ENCODE measurements at places on chromosomes 11 and 22. TPM values are rescaled to one million over a fixed set of nuclear protein-coding genes. Genes with fewer than 3 reads are reported as not detected.

GRCh38 chr11:91173701-91174100 is 950.9 kb upstream of the CHORDC1 start:
- no peak for DNase-seq

GRCh38 chr11:128934351-128934750 is 8.3 kb downstream of the TP53AIP1 start:
- no peak for DNase-seq

KRTAP5-9 gene
- total RNA-seq = not detected

SGSM1 gene
- 9.0 TPM for total RNA-seq

- DNase-seq = no peak
Measured at GRCh38 chr11:48150213-48150612, 66.4 kb upstream of the OR4B1 start.

DNA sequence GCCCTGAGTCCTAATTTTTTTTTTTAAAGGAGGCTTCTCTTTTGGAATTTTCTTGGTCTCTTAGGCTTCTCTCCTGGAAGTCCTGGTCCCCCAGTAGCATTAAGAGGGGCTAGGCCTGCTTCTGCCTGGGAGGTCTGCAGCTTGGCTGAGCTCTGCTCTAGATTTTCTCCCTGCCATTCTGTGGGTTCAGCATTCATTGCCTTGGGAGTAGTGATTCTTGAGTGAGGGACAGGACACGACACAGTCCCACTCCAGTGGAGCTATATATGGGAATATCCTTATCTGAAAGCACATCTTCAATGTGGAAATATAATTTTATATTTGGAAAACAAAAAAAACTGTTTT is 3.7 kb downstream of the IGSF22 start:
- no peak for DNase-seq

- peak; percentile 8 for DNase-seq
Measured at GRCh38 chr11:26331911-26332571, at the start of gene ANO3. Gene ANO3, plus strand, starts transcription at chr11:26332130. Its CDS starts 146 bp downstream, at chr11:26332276.

- DNase-seq = peak; percentile 85
Measured at GRCh38 chr22:36191106-36191836, 10.3 kb downstream of the APOL4 start.

DNA sequence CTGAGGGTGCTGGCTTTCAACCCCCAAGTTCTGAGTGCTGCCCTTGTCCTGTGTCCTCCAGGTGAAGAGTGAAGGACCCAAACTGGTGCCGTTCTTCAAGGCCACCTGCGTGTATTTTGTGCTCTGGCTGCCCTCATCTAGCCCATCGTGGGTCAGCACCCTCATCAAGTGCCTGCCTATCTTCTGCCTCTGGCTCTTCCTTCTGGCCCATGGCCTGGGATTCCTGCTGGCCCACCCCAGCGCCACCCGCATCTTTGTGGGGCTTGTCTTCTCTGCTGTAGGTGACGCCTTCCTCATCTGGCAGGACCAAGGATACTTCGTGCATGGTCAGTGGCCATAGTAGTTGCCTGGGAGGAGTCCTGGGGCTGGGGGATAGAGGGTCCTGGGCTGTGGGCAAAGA is 2.3 kb downstream of the TMEM86A start:
- no peak for DNase-seq

DNA sequence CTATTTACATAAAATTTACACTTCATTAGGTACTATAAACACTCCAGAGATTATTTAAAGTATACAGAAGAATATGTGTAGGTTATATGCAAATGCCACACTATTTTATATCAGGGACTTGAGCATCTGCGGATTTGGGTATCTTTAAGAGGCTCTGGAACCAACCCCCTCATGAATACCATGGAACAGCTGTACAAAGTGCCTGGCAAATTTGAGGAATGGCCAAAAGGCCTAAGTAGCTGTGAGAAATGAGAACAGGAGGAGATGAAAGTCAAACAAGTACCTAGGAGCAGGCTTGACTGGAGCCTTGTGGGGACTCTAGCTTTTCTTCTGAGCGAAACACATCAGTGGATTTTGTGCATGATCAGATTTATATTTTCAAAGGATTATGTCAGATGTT is 149.3 kb downstream of the RBFOX2 start:
- DNase-seq = no peak

WEE1 gene
- 59.4 TPM for total RNA-seq

DNA sequence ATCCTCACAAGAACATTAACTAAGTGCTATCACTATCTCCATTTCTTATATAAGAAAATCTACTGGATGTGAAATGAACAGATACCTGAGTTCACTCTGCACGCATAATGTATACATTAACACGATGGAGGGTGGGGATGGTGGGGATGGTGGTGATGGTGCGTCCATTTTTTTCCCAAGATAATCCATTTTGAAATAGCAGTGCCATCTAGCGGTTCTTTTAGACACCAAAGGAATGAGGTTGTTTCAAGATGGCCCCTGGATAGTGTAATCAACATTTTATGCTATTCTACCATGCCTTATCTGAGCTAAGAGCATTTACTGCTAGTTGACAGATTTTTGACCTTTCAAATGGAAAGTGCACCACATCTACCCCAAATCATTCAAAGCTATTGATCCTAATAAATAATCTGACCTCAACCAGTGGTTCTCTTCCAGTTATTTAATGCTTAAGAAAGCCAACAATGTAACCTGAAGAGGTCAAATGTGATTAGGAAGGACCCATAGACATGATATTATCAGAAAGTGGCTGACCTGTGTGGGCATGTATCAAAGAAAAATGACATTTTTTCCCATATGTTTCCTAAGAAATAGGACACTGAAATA is 714.7 kb upstream of the TENM4 start:
- DNase-seq = no peak

- DNase-seq = no peak
Measured at GRCh38 chr11:59175091-59175501, 3.2 kb downstream of the DTX4 start.

UBTFL1 gene
- total RNA-seq = not detected

DNA sequence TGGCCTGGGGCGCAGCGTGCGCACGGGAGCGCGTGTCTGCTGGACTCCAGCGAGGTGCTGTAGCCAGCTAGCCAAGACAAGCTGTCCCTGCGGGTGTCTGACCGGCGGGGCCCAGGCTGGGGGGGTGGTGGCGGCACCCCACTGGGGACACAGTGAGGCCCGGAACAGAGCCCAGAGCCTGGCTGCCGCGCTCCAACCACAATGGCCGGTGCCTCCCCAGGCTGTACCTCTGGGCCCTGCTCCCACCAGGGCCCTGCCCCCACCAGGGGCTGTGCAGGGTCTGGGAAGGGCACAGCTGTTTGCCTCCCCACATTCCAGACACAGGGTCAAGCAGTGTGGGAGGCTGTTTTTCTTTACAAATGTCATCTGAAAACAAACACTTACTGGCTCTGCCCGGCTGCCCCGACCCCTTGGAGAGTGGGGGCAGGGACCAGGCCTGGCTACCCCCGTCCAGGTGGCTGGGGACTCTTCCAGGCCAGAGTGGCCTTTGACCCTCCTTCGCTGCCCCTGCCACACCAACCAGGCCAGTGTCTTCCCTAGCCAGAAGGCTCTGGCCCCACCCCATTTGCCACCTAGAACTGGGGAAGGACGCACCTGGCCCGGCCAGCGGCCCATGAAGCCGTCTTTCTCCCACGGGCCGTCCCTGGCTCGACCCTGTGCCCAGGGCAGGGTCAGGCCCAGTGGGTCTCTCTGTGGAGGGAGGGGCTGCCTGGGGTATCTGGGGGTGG is 14.6 kb downstream of the H19 start:
- DNase-seq = no peak

DNA sequence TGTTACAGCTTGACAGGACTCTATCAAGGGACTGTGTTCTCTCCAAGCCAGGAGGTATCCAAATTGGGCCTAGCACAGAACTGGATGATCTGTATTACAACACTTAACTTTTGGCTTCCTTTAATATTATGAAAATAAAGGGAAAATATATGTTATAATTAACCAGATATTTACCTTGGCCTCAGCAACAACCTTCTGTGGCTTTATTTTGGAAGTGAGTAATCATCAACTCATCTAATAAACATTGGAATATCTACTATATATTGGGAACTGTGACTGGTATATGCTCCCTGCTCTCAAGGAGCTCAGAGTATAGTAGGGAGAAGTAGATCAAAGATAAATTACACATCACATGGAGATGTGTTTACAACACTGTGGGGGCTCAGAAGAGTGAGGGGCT is 352.2 kb downstream of the METTL15 start:
- DNase-seq = no peak

DNA sequence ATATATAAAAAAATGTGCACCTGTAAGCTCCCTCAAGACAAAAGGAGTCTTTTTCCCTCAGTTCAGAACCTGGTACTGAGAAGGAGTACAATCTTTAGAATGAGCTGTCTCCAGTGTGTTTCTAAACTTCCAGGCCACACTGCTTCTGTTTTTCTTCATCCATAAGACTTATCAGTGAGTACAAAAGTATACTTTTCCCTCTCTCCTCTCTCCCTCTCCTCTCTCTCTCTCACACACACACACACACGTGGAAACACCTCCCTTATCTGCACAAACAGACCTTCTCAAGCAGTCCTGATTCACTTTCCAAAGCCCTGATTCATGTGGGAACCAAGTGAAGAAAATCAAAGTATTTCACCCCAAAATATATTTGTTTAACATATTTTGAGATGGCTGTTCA is 220.7 kb upstream of the UBASH3B start:
- DNase-seq = no peak

STARD10 gene
- total RNA-seq = 41.6 TPM

PLEKHA7 gene
- 46.9 TPM for total RNA-seq

GRCh38 chr11:125925804-125926203 is 20.0 kb upstream of the VSIG10L2 start:
- no peak for DNase-seq

DNA sequence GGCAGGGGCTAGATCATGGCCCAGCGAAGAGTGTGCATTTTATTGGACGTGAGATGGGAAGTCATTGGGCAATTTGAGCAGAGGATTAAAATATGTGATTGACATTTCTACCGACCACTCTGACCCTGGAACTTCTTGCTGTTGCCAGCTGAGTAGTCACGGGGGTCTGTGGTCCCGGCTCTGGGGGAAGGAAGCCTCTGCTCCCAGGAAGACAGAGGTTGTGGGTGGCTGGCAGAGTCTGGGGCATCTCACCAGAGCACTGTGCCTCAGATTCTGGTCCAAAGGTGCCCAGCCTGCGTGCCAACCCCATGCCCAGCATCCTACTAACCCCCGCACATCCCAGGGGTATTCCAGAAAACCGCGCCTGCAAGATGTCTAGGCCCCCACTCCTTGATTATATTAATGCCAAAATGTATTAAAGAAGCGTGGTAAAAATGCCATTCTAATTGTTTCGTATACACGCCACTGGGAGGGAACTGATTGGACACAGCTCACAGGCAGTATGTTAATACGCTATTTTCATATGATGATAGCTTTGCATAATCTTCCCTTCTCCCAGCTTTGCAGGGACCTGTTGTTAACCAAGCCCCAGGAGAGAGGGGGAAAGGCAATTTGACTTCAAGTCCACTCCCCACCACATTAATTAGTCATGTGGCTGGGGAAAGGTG is 25.3 kb upstream of the LMO1 start:
- no peak for DNase-seq

Measured in heart right ventricle (tissue), 16 donors.